Muscle of leg (tissue), 16 donors: ENCODE measurements at places on chromosomes 13 and 19. TPM values are rescaled to one million over a fixed set of nuclear protein-coding genes. Genes with fewer than 3 reads are reported as not detected.
A peak's percentile ranks its signal among the peaks of the same experiment; 100 is the strongest.

- DNase-seq = peak; percentile 73
Measured at GRCh38 chr19:6519289-6519688, 11.5 kb upstream of the TNFSF9 start.

- peak; percentile 69 for DNase-seq
Measured at GRCh38 chr19:46634045-46634655, 1.9 kb downstream of the GNG8 start.

GRCh38 chr19:18987456-18987855, 45.9 kb downstream of the SUGP2 start:
- DNase-seq = no peak

DNA sequence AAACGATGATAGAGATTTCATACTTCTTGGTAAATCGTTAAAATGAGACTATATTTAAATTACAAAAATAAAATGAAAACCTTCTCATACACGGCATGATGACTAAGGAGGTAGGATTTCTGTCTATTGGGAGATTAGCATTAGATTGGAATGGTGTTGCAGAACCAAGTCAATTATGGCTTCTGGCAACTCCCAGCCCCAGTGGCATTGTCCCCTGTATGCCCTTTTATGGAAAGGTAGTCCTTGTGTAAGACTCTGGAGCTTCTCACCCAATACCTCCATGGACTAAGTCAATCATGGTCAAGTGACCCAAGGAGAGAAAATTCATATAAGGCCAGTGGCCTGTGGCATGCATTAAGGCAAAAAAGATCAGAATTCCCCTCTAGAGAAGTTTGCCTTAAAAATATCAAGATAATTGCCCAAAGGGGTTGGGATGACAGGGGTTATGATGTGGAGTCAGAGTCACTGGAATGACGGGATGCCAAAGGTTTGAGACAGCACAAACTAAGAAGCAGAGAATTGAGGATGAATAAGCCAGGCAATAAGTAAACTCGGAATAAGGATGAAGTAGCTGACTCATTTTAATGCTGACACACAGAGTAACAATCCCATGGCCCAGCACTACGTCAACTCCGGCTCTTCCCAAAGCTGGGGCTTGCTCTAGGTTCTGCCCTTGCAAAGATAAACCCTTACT, 57.8 kb upstream of the POSTN start:
- DNase-seq = no peak

- no peak for DNase-seq
Measured at GRCh38 chr19:44649578-44650145, 6.0 kb downstream of the PVR start.

DNA sequence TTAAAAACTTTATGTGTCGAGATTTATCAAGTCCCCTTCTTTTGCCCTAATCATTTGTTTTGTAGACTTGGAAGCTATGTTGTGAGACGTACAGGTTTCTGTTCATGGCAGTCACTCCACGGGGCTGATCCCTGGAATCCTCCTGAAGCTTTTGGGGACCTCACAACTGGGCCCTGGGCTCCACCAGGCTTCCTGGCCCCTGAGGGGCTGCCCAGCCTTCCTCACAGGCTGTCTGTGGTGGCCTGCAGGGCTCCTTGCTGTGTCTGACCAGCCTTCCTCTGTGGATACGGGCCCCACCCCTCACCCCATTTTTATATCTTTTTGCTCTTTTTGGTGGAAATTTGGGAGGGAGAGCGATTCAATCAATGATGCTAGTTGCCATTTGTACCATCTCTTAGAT, 38.1 kb downstream of the CHST8 start:
- no peak for DNase-seq

GRCh38 chr13:21537105-21537504, 66.9 kb downstream of the MICU2 start:
- no peak for DNase-seq

DNA sequence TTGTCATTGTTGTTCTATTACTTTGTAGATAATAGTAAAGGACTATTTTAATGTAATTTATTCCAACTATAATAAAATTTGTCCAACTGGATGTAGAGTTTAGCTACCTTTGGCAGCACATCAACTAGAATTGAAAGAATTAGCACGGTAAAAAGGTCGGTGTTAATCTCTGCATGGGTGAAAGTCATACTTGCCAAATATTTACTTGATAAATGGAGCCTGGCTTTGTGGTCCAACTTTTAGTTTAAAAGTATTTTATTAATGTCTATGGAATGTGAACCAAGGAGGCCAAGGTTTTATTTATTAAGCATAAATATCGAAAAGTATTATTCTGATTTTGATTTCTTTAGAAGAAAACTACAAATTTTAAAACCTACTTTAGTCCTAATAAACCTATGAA, 1389.0 kb downstream of the PCDH9 start:
- DNase-seq = no peak

DNA sequence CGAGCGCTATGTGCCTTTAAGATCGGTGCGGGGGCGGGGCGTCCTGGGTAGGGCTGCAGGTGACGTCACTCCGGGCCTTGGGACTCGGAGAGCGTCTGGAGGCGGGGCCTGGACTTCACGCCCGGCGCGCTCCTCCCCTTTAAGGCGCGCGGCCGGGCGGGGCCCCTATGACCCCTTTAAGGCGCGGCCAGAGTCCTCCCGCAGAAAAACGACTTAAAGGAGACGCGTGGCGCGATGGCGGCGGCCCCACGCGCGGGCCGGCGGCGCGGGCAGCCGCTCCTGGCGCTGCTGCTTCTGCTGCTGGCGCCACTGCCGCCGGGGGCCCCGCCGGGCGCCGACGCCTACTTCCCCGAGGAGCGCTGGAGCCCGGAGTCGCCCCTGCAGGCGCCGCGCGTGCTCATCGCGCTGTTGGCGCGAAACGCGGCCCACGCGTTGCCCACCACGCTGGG, at the start of gene COLGALT1:
Gene COLGALT1, plus strand, starts transcription at position 170 of the 449 bp plus-strand sequence. Its CDS starts 65 bp downstream, at position 235.
- peak; percentile 99 for DNase-seq

DNA sequence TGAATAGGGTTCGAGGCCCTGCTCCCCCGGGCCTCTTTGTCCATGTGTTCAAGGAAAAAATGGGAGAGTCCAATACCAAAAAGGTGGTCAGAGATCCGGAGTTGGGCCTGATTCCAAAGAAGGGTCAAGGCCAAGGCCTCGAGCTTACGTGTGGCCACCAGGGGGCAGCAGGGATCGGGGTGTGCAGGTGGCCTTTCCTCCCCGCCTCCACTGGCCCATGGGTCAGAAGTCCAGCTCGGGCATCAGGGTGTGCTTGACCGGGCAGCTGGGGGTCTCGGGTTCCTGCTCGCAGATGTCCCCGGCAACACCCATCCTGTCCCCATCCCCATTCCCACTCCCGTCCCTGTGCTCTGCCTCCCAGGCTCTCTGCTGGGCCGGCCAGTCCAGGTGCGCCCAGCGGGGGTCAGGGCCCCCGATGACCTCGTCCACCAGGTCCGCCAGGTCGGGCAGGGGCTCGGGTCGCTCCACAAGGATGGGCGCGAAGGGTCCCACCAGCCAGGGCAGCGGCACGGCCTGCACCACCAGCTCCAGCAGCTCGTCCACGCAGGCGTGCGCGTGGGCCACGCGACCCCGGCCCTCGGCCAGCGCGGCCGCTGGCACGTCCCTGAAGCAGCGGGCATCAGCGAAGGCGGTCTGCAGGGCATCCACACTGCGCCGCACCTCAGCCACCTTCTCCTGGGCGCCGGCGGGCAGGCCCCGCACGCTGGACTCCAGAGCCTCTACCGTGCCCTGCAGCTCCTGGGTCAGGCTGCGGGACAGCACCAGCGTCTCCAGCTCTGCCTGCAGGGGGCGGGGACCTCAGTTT, 5.2 kb upstream of the PLIN4 start:
- DNase-seq = no peak

C19orf33 gene
- 0.66 TPM for total RNA-seq
